ENCODE measurements at places on chromosomes 5 and 9.

DNA sequence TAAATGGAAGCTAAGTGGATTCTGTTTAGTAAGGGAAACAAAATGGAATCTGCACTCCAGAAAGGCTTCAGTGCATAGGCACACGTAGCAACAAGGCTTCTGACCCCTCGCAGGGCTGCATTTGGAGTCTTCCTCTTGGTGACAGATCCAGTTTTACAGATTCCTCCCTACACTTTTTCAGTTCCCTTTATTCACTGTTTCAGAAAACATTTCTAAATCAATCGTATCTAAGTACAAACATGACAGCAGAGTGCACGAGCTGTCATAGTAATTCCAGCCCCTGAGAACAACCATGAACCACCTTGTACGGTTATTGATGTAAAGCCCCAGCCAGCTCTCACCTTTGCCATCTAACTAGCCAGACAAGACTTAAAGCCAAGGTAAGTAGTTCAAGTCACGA is 491.6 kb downstream of the SEMA5A start:
- no peak for DNase-seq

GRCh38 chr9:30075022-30075421 is 2309.4 kb upstream of the ACO1 start:
- no peak for DNase-seq

- DNase-seq = no peak
Observed at GRCh38 chr5:32358611-32359010, 45.9 kb upstream of the MTMR12 start.

- no peak for DNase-seq
Observed at GRCh38 chr9:87878989-87879511, 3.6 kb upstream of the SPATA31E1 start.

- DNase-seq = no peak
Observed at GRCh38 chr5:65290677-65291076, 191.0 kb downstream of the ADAMTS6 start.

GRCh38 chr5:116872486-116872885 is 297.9 kb upstream of the SEMA6A start:
- DNase-seq = no peak

DNA sequence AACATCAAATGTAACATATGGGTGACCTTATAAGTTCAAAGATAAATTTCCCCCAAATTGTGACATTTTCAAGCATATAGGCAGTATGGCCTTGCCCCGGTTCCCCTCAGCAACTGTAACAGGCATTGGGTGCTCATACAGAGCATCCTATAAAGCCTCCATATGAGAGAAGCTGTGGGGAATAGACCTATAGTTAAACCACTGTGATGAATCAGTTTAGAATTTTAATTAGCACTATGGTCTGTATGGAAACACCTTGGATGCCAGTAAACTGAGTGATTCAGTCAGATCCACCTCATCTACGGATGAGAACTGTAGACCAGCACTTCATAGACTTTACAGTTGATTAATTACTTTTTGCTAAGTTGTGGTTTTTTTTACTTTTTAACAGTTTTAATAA is 79.4 kb downstream of the ERCC6L2 start:
- no peak for DNase-seq

DNA sequence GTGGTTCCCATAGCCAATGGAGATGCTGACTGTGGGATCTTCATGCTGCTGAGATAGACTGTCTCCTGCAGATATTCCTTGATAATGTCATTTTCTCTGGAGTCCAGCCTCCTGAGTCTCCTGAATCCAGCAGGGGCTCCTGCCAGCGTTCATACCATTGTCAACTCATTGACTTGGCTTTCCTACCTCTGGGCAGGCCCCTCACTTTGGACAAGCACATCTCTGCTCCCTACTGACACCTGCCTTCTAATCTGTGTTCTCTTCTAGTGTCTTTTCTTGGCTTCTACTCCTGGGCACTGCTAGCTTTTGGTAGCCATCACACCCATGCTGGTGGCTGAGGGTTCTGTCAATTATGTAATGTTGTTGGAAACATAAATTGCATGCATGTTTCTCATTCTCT is 138.0 kb downstream of the ADCY2 start:
- DNase-seq = no peak

GRCh38 chr5:540071-540905 is 16.0 kb upstream of the SLC9A3 start:
- no peak for DNase-seq

DNA sequence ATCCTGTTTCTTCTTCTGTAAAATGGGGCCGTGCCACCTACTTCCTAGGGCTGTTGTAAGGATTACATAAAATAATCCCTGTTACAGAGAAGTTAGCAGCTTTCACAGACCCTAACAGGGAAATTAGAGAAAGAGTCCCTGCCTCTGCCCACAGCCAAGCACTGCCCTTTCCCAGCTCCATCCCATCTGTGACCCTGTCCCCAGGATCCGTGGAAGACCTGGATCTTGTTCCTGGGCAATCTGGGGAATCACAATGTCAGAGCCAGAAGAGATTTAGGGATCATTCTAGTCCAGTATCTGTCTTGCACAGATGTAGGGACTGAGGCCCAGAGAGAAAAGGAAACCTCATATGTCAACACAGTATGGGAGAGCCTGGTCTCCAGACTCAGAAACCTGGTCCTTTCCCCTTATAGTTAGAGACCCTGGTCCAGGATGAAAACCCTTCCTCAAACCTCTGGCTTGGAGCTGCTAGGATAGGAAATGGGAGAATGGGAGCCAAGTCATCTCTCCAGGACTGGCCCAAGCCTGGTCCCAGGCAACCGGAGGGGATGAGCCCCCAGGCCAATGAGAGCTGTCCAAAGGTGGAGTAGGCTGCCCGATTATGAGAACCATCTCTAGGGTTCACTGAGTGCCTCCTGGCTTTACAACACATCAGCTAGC is 12.5 kb downstream of the LHX6 start:
- DNase-seq = no peak

GRCh38 chr5:98770911-98771322 is 2.5 kb upstream of the RGMB start:
- no peak for DNase-seq

GRCh38 chr5:127028822-127029457 is 1.4 kb downstream of the MARCHF3 start:
- no peak for DNase-seq

GRCh38 chr5:66230551-66230950 is 86.5 kb downstream of the SREK1 start:
- DNase-seq = no peak

DNA sequence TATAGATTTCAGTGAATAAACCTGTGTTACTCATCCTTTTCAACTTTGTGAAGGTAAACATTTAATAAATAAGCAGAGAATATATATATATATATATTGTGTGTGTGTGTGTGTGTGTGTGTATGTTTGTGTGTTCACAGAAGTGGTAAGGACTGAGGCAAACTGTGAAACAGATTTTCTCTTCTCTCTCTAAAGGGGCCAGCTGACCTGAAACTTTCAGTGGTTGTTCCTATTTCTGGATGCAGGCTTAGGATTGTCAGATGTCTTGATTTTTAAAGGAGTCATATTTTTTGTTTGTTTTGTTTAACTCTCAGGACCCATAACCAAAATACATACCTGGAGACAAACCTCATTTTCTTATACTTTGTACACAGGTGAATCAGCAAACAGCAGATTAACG is 714.9 kb upstream of the MEF2C start:
- no peak for DNase-seq

DNA sequence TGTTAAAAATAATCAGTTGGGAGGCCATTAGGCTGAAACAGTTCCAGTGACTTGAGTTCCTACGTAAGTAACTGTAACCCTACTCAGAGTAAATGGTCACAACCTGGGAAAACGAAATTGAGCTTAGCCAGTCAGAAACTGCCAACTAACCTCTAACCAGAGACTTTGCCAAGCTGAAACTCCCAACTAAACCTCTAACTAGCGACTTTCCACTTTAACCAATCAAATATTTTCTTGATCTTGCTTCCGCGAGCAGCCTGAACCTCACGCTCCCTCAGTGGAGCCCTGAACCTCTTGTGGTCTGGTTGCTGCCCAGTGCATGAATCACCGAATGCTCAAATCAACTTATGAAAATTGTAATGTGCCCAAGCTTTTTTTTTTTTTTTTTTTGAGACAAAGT is 156.2 kb downstream of the MED10 start:
- DNase-seq = no peak

GRCh38 chr9:103789686-103790085 is 304.4 kb upstream of the SMC2 start:
- DNase-seq = no peak

- no peak for DNase-seq
Observed at GRCh38 chr9:115643948-115644727, 509.5 kb upstream of the PAPPA start.

GRCh38 chr5:31113666-31114350 is 79.7 kb upstream of the CDH6 start:
- no peak for DNase-seq

- DNase-seq = no peak
Observed at GRCh38 chr9:136084063-136084944, 10.8 kb downstream of the NACC2 start.

DNA sequence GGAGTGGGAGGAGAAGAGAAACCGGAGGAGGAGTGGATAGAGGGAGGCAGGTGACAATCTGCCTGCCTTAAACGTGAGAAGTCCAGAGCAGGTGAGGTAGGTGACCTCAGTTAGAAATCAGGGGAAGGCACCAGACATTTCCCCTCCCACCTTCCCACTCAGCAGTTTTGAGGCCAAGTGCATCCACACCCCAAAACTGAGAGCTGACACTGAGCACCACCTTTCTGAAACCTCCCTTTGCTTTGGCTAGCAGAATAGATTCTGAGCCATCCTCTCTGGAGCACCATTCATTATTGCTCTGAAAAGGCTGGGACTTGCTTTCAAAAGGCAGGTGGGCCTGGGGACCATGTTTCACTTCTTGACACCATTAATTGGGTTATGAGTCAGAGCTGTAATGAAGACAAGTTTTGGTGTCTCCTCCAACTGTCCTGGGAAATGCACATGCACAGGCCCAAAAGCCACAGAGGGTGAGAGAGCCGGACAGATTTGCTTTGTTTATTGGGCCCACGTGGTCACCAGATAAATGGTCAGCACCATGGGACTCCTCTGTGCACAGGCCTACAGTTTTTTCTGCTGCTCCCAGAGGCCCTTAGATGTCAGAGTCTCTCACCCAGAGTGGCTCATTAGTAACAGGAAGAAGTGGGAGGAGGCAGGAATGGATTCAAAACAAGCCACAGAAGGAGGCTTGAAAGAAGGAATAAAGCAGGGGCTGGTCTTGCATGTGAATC is 314.7 kb downstream of the TLE1 start:
- DNase-seq = no peak

DNA sequence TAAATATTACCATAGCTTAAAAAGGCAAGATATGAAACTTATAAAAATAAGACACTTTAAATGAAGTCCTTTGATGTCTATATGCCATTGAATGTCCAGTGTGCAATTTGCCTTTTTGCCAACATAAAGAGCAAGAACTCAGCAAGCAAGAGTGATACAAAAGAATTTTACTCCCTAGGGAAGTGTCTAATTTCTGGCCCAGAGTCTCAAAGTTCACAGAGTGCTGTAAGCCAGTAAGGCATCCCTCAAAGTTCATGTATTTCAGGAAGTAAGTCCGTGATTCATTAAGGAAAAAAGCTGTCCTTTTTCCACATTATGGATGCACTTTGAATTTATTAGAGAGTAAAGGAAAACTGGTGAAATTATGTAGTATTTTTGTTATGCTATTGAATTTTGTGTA is 185.2 kb downstream of the CCDC171 start:
- no peak for DNase-seq

DNA sequence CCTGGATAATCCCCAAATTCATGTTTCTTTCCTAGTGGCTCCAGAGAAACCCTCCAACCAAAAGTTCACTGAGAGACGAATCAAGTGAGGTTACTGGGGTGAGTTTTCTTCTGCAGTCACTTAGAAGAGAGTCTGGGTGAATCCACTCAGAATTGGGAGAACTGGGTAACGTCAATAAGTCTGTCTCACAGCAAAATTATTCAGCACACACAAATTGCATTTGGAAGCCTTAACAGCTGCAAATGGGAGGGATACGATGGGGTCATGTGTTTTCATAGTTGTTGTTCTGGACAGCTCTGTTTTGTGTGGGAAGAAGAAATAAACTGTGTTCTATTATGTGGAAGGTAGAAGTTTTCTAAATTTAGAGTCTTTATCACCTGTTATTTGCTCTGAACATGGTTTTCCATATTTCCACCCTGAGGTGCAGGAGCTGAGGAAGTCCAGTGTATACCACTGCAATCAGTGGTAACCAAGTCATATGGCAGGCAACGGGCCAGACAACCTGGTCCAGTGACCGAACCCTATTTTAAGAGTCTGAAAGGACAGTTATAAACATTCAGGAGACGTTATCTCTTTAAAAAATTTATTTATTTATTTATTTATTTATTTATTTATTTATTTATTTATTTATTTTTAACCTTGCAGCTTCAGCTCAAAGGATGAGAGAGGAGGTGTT is 21.9 kb downstream of the MARCHF3 start:
- DNase-seq = no peak

DNA sequence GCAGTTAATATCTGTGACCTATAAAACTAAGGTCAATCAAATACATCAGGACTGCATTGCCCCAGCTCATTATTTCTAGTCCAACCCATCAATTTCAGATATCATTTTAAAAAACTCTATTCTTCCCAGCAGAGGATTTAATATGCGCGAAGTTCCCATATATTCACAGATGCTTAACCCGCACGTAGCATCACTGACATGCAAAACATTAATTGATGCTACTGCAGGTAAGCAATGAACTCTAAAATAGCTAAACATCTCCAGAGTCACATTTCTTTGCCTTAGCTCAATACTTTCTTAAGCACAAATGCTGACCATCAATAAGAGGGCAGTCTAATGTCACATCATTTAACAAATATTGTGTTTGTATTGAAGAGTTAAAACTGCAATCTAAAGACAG is 586.6 kb upstream of the CDH18 start:
- DNase-seq = no peak

- peak; percentile 67 for DNase-seq
Observed at GRCh38 chr5:61732369-61732768, 400.3 kb downstream of the ZSWIM6 start.

DNA sequence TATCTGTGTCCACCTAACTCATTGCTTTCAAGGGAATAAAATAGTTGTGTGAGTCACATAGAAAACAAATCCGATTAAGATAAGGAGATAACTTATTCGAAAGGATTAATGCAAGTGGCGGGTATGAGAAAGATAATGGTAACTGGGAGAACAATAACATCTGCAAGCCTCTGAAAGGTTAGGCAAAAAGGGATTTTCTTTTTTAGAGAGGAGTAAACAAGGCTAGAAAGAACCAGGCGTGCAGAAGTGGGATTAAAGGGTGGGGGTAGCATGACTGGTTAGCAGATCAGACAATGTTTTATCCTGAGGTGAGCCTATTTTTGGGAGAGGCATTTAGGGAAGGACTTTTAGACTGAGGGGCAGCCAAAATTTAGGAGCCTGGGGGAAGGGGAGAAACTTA is 34.7 kb upstream of the JMY start:
- DNase-seq = no peak
